ENCODE measurements at places on chromosomes 4 and X.

DNA sequence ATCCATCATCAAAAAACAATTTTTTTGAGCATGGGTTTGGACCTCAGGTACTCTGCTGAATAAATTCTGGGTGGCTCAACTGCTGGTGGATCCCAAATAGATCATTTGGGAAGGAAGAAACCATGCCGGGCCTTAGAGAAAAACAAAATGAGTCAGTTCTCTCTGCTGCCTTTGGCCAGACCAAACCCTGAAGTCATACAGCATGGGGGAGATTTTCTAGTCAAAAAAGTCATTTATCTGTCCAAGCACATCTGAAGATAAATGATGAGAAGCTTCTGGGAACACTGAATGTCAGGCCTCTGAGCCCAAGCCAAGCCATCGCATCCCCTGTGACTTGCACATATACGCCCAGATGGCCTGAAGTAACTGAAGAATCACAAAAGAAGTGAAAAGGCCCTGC is 261.4 kb downstream of the DHX15 start:
- DNase-seq, result no peak

DNA sequence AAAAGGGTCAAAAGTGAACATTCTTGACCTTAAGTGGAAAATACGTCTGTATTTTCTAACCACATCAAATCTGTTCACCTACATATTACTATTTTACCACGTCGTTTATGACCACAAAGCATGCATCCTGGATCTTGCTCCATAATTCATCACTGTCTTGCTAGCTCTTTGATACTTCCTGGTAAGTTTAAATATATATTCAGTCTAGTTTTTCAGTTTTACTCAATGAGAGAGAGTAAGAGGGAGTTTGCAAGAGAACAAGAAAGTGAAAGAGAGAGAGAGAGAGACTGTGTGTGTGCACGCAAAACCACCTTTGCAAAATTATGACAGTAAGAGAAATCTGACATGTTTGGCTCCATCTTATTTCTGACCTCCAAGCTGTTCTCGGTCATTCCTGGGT is 173.7 kb upstream of the GALNTL6 start:
- DNase-seq, result no peak

GRCh38 chrX:13028871-13029636 is 15.4 kb downstream of the FAM9C start:
- DNase-seq, result peak; percentile 76

DNA sequence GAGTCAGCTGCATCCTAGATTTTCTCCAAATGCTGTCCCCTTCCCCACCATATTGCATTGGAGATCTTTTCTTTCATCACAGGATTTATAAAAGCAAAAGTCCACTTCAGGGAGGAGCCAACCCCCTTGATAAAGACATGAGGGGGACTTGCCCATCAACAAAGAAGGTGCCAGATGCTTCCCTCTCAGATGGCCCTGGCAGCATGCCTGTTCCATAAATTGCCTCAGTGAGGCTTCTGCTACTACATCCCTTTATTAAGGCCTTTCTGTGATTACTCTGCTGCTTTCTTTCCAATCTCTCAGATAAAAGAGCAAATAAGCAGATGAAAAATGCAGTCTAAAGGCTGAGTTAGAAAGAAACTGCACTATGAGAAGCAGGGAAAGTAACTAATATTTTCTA is 511.6 kb downstream of the PACRGL start:
- no peak for DNase-seq

DNA sequence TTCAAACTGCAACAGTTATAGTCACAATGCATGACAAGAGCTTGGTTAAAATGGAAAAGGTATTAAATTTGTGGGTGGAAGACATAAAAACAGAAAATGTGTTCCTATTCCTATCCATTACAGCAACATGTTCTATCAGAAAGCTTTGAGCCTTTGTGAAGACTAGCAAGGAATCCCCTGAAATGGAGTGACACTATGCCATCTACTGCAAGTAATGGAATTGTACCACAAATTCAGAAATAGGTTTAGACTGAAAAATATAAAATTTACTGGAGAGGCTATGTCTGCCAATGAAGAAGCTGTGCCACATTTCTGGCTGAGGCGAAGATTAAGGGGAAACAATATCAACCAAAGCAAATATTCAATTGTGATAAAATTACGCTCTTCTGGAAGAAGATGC is 247.9 kb downstream of the ADAM29 start:
- no peak for DNase-seq

DNA sequence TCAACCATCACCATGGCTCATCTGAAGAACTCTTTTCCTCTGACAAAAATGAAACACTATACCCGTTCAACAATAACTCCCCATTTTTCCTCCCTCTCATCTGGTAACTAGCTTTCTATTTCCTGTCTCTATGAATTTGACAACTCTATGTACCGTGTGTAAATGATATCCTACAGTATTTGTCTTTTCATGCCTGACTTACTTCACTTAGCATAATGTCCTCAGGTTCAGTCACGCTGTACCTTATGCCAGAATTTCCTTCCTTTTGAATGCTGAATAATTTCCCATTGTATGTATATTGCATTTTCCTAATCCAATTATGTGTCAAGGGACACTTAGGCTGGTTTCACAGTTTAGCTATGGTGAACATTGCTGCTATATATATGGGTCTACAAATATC is 18.2 kb downstream of the MAGEA9 start:
- DNase-seq, result no peak

DNA sequence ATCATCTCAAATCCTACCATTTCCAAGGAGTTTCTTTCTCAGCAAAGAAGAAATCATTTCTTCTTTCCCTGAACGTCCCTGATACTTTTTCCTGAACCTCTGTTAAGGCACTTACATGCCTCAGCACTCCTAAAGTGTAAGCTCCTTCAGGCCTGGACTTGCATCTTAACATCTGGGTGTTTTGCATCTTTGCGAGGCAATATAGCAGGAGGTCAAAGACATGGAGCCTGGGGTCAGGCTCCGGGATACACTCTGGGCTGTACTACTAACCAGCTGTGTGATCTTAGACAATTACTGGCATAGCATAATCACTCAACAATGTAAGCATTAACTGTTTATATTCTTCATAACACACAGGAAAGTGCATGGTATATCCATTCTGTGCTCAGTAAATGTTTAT is 275.5 kb upstream of the BOD1L1 start:
- DNase-seq, result no peak

GRCh38 chrX:148354916-148355315 is 145.5 kb upstream of the AFF2 start:
- no peak for DNase-seq

DNA sequence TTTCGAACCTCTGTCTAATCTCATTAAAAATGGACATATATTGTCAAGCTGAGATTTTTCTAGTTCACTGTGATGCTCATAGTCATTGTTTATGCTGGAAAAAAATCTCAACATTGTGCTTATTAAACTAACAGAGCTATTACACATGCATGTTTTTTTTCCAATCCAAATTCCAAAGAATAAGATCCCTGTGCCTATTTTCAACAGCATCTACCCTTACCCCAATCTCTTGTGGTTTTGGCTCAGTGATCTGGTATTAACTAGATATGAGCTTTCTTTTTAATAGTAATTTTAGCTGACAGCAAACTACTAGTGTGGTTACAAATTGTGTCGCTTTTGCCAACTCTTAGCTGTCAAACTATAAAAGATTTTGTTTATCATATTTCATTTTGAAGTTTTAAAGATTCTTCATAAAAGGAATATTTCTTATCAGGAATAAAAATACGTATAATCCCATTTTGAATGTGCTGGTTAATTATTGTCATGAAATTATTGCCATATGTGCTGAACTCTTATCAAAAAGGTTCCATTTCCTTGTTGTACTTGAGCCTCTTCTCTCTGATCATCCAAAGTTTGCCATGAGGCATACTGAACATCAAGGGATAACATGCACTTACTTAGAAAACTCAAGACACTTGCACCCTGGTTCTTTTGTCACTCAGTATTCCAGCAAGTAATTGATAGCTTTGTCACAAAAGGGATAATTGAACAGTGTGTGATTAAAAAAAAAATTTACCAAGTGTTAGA is 241.2 kb downstream of the ARHGAP24 start:
- DNase-seq, result peak; percentile 66

DNA sequence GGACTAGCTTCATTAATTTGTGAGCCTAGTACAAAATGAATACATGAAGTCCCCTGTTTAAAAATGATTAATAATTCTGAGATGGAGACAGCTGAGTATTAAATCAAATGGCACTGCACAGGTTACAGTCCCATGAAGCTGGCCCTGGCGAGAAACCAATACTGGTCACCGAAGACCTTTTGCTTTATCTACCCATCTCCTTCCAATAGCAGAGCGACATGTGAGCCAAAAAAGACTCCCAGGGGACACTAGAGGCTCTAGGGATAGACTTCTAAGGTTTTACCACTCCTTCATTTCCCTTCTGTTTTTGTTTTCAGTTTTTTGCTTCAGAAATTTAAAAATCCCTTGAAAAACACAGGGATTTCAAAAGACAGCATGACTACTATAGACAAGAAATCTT is 97.0 kb upstream of the CCSER1 start:
- DNase-seq, result no peak

DNA sequence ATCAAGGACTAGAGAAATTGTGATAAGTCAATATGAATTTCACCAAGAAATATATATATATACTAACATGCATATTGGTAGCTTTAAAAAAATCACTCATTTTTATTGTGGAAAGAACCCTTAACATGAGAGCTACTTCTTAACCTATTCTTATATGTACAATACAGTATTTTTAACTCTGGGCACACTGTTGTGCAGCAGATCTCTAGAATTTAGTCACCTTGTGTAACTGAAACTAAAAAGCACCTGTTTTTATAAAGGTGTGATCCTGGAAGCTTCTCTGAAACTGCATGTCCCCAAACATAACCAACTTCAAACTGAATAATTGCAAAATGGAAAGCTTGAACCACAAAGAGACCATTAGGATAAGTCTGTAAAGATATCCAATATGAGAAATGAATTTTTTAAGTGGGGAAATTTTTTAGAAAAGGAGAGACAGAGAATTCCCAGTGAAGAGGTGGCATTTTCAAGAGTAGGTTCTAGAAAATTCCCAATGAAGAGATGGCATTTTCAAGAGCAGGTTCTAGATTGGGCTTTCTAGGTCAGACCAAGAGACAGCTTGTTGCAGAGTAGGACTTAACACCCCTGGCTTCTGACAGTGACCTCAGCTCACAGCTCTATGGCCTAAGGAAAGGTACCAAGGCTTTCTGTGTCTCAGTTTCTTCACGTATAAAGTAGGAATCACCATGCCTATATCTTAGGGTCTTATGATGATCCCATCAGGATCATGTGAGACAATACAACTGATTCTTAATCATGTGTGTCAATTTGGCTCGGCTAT is 22.0 kb upstream of the PPARGC1A start:
- DNase-seq, result no peak

DNA sequence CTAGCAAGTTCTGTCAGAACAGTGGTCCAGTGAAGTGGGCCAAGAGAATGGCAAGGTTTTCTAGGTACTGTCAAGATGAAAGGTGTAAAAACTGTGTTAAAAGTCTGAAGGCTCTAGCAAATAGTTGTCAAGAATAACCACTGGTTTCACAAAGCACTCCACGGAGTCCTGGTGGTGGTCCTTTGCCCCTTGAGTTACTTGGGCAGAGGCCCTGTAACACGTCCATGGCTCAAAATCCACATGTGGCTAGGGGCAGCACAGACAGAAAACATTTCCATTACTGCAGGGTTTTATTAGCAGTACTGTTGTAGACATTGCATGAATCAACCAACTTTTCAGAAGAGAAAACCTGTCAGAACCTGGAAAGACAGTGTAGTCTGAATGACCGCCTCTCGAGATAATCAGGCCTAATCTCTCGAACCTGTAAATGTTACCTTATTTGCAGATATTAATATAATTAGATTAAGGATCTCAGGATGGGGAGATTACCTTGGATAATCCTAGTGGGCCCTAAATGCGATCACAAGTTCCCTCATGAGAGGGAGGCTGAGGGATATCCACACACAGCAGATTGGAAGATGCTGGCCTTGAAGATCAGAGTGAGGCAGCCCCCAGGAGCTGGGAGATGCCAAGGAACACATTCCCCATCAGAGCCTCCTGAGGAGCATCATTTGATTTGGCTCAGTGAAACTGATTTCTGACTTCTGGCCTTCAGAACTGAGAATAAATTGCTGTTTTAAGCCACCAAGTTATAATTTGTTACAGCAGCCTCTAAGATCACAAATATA is 34.7 kb downstream of the ERVMER34-1 start:
- DNase-seq, result no peak

DNA sequence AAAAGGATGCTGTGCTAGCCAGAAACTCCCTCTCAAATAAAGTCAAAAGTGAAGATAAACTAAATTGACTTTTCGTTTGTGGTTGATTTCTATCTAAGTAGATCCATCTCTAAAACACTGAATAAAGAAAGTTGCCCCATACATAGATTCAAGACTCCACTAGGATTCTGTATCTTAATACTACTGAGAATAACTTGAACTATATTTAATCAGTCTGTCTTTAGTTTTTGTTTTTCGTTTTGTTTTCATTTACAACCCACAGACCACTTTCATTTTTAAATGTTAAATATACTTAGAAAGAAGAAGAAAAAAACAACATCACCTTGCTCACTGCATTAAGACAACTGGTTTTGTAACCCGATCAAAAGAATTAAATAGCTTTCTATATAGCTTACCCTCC is 655.0 kb downstream of the RPA4 start:
- no peak for DNase-seq

GRCh38 chr4:149426461-149426860 is 389.2 kb downstream of the IQCM start:
- no peak for DNase-seq

DNA sequence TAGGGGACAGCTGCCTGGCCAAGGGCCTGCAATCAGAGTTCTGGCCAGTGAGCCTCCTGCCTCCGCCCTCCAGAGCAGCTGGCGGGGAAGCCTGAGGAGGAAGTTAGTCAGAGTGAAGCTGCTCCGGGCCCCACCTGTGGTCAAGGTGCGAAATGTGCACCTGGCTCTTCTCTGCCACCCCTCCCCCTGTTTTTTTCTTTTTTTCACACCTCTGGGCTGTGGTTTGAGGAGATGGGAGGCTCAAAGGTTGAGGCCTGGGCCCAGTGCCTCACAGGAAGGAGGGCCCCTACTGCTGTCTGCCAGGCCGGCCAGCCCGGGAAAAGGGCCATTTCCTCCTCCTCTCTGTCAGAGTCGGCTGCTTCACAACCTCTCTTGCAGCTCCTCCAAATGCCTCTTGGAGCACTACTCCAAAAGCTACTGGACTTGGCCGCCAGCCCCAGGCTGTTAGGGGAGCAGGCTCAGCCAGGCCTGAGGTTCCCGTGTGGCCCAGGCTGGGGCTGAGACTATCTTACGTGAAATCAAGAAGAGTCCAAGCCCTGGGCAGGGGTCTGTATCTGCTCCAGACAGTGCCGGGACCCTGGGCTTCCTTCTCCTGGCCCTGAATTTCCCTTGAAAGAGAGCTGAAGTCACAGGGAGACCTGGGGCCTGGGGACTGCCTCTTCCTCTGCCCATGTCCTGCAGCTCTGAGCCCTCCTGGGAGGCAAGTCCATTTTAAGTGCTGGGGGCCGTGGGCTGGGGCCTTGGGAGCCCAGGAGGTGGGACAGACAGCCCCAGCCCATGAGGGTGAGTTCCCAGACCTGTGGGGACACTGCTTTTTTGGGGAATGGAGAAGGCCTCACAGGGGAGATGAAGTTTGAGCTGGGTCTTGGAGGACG is 4.5 kb upstream of the CXCR3 start:
- peak; percentile 58 for DNase-seq

GRCh38 chr4:70936200-70936787 is 34.1 kb downstream of the MOB1B start:
- peak; percentile 36 for DNase-seq
